ENCODE measurements at places on chromosomes 2 and 18. TPM values are rescaled to one million over a fixed set of nuclear protein-coding genes. Genes with fewer than 3 reads are reported as not detected.

DNA sequence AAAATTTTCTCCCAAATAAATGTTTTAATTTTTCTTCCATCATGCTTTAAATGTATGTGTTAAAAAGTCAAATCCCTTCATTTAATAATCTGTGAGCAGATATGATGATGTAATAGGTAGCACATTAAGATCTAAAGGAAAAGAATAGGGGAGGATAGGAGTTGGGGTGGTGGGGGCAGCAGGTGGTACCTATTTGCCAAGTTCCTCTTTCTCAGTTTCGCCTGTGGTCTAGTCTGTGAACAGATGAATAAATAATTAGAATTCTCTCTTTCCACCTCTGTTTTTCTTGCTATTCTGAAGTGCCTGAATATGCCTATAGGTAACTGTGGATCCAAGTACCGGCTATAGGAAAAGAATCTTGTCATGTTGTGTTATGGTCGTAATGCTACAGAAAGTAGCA, 152.5 kb downstream of the NRXN1 start:
- DNase-seq = no peak

DNA sequence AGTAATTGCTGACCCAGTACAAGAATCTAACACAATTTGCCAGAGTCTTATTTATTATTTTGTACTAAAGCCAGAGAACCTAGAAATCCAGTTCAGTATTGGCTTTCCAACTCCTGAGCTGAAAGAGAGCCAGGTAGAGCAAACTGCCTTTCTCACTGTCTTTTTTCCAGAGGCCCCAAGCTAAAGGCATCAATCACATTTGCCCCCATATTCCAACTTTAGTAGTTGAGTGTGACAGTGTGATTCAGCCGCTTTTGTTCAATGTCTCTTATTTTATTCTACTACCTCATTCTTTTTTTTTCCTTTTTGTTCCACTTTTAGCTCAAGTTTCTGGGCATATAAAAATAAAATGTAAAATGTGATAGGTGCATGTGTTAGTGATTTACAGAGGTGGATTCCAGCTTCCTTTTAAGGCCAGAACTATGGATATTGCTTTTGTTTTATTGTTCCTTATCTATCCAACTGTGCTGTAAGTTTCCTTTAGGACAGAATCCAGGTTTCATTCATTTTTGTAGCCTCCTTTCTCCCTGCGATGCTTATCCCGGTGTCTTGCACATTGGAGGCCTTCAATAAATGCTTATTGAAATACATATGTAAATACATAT, 153.0 kb downstream of the ZEB2 start:
- DNase-seq = no peak

The IKZF2 gene
- 4.0 TPM for total RNA-seq

The GALNT5 gene
- total RNA-seq = 0.15 TPM
